Effector memory CD4-positive, alpha-beta T cell (primary cell): ENCODE measurements at places on chromosomes 6 and 20.

DNA sequence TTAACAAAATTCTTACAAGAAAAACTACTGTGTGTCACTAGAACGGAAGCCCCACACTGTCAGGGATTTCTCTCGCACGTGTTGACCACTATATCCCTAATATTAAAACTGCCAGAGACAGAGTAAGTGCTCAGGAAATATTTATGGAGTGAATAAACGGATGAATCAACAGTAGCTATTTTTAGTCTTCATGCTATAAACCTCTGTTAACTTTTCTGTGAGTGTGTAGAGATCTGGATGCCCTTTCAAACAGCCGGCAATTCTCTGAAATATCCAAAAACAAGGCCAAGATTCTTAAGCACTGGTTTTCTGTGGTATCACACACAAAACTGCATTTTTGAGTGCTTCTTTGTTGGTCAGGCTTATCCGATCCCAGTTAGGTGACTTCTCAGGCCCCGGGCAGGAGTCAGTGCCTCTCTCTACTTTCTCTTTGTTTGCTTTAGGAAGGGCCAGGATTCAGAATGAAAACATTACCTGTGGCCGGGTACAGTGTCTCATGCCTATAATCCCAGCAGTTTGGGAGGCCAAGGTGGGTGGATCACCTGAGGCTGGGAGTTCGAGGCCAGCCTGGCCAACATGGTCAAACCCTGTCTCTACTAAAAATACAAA, 15.7 kb downstream of the ATP9A start:
- no peak overlapping the region for H3K4me3 ChIP-seq
- no peaks in the 10 kb centered on the region for H3K27me3 ChIP-seq
- no peaks in the 10 kb centered on the region for H3K36me3 ChIP-seq
- DNase-seq = no peak
- H3K4me1 ChIP-seq = no peaks in the 10 kb centered on the region

DNA sequence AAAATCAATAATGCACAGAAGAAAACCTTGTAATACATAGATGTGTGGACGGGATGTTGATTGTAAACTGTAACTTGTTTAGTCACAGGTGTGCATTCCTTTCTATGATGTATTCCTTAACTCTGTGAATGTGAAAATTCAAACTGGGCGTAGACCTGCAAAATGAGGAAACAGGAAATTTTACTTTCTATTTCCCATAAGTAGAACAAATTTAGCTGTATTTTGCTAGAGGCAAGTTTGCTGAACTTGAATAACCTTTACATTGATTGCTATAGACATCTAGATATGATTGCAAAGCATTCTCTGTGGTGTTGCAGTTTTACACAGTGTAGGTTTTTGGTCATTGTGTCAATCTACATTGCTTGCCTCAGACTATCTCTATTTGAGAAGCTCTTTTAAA, 368.4 kb upstream of the MAN1A1 start:
- H3K36me3 ChIP-seq = no peaks in the 10 kb centered on the region
- no peak overlapping the region for H3K27ac ChIP-seq
- no peaks in the 10 kb centered on the region for H3K4me1 ChIP-seq
- H3K4me3 ChIP-seq = no peak overlapping the region
- H3K27me3 ChIP-seq = no peaks in the 10 kb centered on the region

DNA sequence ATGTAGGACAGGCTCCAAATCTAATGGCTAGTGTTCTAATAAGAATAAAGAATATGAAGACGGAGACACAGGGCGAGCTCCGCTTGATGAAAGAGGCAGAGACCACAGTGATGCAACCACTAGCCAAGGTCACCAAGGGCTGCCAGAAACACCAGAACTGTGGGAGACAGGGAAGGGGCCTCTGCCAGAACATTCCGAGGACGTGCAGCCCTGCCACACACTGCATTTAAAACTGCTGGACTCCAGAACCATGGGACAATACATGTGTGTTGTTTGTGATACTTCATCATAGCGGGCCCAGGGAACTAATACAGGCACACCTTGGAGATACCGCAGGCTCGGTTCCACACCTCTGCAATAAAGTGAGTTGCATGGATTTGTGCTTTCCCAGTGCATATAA, 2.9 kb upstream of the THBS2 start:
- H3K36me3 ChIP-seq = no peaks in the 10 kb centered on the region
- H3K27me3 ChIP-seq = peaks cover 12% of the 10 kb centered on the region
- no peak overlapping the region for H3K4me3 ChIP-seq
- DNase-seq = no peak

DNA sequence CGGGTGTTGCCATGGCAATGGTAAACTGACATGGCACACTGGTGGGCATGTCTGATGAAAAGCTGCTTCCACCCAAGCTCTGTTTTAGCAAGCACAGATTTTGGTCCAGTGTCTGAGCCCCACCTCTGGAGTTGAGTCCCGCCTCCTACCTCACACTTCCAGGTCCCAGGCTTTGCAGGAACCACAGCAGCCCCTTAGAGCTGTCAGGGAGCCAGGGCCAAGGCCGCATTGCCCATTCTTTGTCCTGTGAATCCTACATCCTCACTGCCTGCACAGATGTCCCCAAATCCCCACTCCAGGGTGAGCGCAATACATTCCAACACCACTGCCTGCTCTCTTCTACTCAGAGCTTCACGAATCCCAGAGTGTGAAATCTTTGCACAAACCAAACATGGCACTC, 292.2 kb downstream of the PREX1 start:
- DNase-seq = no peak
- H3K4me3 ChIP-seq = no peak overlapping the region
- H3K36me3 ChIP-seq = no peaks in the 10 kb centered on the region
- H3K4me1 ChIP-seq = no peaks in the 10 kb centered on the region
- H3K27ac ChIP-seq = no peak overlapping the region

DNA sequence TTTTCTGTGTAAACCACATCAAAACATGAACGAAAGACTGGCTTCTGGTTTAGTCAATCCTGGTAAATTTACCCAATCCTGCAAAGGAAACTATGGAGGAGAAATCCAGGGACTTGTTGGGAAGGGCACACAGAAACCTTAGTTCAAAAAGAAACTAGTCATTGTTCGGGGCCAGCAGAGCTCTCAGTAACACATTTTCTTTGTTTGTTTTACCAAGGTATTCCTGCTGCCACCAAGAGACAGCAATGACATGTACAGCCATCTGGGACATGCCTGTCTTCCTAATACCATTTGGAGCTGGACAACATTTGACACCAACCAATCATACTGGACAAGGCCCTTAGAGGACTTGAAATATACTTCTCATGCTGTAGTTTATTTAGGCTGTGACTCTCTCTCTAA, 8.3 kb downstream of the OARD1 start:
- H3K27ac ChIP-seq = no peak overlapping the region
- H3K27me3 ChIP-seq = no peaks in the 10 kb centered on the region
- H3K36me3 ChIP-seq = peaks cover 35% of the 10 kb centered on the region
- H3K4me1 ChIP-seq = no peaks in the 10 kb centered on the region
- DNase-seq = no peak

GRCh38 chr6:12149944-12150510, 137.9 kb downstream of the HIVEP1 start:
- H3K4me1 ChIP-seq = no peaks in the 10 kb centered on the region
- no peak for DNase-seq
- no peaks in the 10 kb centered on the region for H3K27me3 ChIP-seq
- no peak overlapping the region for H3K27ac ChIP-seq
- no peak overlapping the region for H3K4me3 ChIP-seq

GRCh38 chr6:4922488-4923037, 81.3 kb downstream of the RPP40 start:
- H3K27ac ChIP-seq = no peak overlapping the region
- H3K4me3 ChIP-seq = no peak overlapping the region
- no peaks in the 10 kb centered on the region for H3K27me3 ChIP-seq
- no peaks in the 10 kb centered on the region for H3K4me1 ChIP-seq
- no peaks in the 10 kb centered on the region for H3K36me3 ChIP-seq

DNA sequence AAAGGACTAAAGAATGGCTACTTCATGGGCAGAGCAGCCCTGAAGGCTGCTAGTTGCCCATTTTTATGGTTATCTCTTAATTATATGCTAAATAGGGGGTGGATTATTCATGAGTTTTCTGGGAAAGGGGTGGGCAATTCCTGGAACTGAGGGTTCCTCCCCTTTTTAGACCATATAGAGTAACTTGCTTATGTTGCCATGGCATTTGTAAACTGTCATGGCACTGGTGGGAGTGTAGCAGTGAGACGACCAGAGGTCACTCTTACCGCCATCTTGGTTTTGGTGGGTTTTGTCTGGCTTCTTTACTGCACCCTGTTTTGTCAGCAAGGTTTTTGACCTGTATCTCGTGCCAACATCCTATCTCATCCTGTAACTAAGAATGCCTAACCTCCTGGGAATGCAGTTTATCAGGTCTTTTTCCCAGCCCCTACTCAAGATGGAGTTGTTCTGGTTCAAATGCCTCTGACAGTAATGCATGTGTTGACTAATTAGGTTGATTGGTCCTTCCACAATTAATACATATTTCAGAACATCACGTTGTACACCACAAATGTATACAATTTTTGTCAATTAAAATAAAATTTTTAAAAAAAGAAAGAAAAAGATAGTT, 139.5 kb downstream of the PDE7B start:
- no peak for DNase-seq
- no peak overlapping the region for H3K27ac ChIP-seq
- H3K27me3 ChIP-seq = no peaks in the 10 kb centered on the region
- no peaks in the 10 kb centered on the region for H3K36me3 ChIP-seq
- H3K4me1 ChIP-seq = no peaks in the 10 kb centered on the region
- no peak overlapping the region for H3K4me3 ChIP-seq

- no peak for DNase-seq
- no peaks in the 10 kb centered on the region for H3K27me3 ChIP-seq
- no peaks in the 10 kb centered on the region for H3K36me3 ChIP-seq
- no peaks in the 10 kb centered on the region for H3K4me1 ChIP-seq
Measured at GRCh38 chr6:168737481-168737880, 296.5 kb downstream of the SMOC2 start.

- no peak for DNase-seq
- H3K36me3 ChIP-seq = peaks cover 23% of the 10 kb centered on the region
- no peak overlapping the region for H3K27ac ChIP-seq
- H3K4me3 ChIP-seq = no peak overlapping the region
- H3K27me3 ChIP-seq = no peaks in the 10 kb centered on the region
- peaks cover 10% of the 10 kb centered on the region for H3K4me1 ChIP-seq
Measured at GRCh38 chr20:1377341-1377871, 15.4 kb downstream of the FKBP1A start.

- H3K27me3 ChIP-seq = no peaks in the 10 kb centered on the region
- peaks cover 18% of the 10 kb centered on the region for H3K36me3 ChIP-seq
- H3K27ac ChIP-seq = no peak overlapping the region
- H3K4me3 ChIP-seq = no peak overlapping the region
- no peak for DNase-seq
- H3K4me1 ChIP-seq = peaks cover 45% of the 10 kb centered on the region
Measured at GRCh38 chr6:111741177-111741952, 131.9 kb downstream of the FYN start.

DNA sequence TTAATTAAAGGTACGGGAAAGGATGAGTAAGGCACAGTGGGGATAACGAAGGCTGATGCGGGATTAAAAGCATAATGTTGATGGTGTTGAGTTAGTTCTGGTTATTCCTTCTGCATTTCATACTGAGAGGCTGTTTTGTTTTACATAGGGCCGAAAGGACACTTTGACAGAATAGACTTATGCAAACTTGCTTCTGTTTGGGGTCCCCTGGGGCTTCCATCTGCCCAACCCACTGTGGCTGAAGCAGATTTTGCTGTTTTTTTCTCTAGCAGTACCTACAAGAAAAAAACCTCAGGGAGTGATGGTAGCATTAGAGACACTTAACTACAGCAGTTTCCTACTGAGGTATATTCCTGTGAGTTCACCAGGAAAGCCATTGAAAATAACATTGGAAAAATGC, 136.1 kb upstream of the SUPT3H start:
- H3K27me3 ChIP-seq = no peaks in the 10 kb centered on the region
- DNase-seq = no peak
- H3K4me3 ChIP-seq = no peak overlapping the region
- H3K4me1 ChIP-seq = no peaks in the 10 kb centered on the region

GRCh38 chr20:14612391-14612790, 275.0 kb upstream of the FLRT3 start:
- H3K4me1 ChIP-seq = no peaks in the 10 kb centered on the region
- H3K4me3 ChIP-seq = no peak overlapping the region
- DNase-seq = no peak
- H3K36me3 ChIP-seq = no peaks in the 10 kb centered on the region
- H3K27ac ChIP-seq = no peak overlapping the region

GRCh38 chr6:110526726-110527125, 50.3 kb upstream of the SLC22A16 start:
- no peak overlapping the region for H3K4me3 ChIP-seq
- no peaks in the 10 kb centered on the region for H3K4me1 ChIP-seq
- H3K27ac ChIP-seq = no peak overlapping the region
- no peaks in the 10 kb centered on the region for H3K36me3 ChIP-seq

- no peaks in the 10 kb centered on the region for H3K27me3 ChIP-seq
- no peaks in the 10 kb centered on the region for H3K4me1 ChIP-seq
- no peak for DNase-seq
- no peak overlapping the region for H3K4me3 ChIP-seq
Measured at GRCh38 chr6:87618531-87618930, 28.6 kb downstream of the ORC3 start.

DNA sequence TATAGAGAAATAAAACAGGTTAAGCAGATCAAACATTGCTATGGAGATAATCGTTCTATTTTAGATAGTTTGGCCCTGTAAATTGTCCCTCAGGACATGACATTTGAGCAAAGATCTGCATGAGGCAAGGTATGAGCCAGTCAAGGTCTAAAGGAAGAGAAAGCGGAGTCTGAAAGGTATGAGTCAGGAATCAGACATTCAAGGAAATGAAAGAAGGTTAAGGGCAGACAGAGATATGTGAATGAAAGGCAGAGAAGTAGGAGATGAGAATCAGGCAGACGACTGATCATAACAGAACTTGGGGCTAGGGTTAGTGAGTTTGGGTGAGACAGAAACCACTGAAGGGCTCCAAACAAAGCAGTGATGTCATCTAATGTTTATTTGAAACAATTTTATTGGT, 775.8 kb downstream of the MAFB start:
- no peaks in the 10 kb centered on the region for H3K27me3 ChIP-seq
- H3K36me3 ChIP-seq = no peaks in the 10 kb centered on the region
- H3K4me3 ChIP-seq = no peak overlapping the region
- H3K4me1 ChIP-seq = no peaks in the 10 kb centered on the region

DNA sequence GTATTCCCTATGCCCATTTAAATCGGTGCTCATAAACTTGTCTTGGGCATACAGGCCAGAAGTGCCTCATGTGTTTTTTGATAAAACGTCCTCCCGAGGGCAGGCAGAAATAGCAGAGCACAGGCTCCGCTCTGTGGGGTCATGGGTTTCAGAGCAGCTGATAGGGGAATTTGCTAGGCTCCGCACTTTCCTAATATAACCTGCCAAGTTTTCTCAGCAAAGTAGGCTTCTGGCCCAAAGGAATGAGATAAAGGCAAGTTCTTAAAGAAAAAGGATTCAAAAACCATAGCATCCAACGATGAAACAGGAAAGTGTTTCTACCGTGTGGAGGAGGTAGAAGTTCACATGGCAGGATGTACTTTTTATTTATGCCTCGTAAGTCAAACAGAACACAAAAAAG, 69.8 kb upstream of the RALGAPA2 start:
- no peak for DNase-seq
- no peak overlapping the region for H3K27ac ChIP-seq
- no peaks in the 10 kb centered on the region for H3K4me1 ChIP-seq
- H3K36me3 ChIP-seq = no peaks in the 10 kb centered on the region
- H3K27me3 ChIP-seq = no peaks in the 10 kb centered on the region
- H3K4me3 ChIP-seq = no peak overlapping the region
